Amniotic stem cell (primary cell): ENCODE measurements at places on chromosomes 11 and 22.
A peak's percentile ranks its signal among the peaks of the same experiment; 100 is the strongest.

DNA sequence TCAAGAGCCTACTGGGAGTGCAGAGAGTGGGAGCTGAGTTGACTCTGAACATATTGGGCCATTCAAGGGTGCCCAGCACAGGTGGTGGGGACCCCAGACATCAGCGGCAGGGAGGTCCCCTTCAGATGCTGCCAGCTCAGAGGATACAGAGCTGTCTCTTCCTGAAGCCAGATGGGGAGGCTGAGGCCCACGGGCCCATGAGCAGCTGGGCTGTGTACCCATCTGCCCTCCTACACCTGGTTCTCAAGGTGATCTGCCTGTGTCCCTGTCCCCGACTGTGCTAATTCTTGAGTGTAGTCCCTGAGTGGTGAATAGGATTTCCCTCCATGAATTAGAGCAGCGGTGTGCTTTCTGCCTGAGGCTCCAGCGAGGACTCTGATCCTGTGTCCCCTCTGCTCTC, 76.3 kb downstream of the MICAL2 start:
- no peak for DNase-seq

GRCh38 chr11:69444381-69445130, 36.9 kb upstream of the LINC01488 start:
- peak; percentile 45 for DNase-seq

DNA sequence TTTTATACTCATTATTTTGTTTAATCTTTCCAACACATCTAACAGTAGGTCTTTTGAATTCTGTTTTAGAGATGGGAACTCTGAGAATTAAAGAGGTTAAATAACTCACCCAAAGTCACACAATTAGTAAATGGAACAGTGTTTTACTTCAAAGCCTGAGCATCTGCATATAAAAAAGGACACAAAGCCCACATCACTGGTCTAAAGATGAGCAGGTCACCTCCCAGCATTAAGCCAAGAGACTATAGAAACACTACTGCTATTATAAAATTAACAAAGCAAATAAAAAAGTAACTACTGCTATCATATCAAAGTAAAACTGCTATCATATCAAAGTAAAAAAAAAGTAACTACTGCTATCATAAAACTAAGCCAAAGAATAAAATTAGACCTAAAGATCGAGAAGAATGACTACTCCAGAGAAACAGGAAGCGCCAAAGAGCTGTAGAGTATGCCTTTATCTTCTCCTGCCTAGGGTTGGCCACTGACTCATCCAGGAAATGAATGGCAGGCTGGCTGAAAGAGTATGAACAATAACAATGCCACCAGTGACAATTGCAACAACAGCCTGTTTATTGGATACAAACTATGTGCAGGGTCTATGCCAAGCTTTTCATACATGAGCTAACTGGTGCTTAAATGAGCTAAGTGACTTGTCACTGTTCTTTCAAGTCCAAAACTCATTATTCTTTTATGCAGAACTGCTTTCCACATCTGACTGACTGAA, 1153.0 kb upstream of the TENM4 start:
- DNase-seq, result no peak

- DNase-seq, result no peak
Observed at GRCh38 chr11:10303558-10304363, 1.1 kb upstream of the ADM start.
